Activated T-cell treated with anti-CD3 and anti-CD28 coated beads for 24 hours (primary cell): ENCODE measurements at places on chromosomes 6 and 20.

GRCh38 chr6:12029979-12030737 is 18.0 kb downstream of the HIVEP1 start:
- no peak for DNase-seq

DNA sequence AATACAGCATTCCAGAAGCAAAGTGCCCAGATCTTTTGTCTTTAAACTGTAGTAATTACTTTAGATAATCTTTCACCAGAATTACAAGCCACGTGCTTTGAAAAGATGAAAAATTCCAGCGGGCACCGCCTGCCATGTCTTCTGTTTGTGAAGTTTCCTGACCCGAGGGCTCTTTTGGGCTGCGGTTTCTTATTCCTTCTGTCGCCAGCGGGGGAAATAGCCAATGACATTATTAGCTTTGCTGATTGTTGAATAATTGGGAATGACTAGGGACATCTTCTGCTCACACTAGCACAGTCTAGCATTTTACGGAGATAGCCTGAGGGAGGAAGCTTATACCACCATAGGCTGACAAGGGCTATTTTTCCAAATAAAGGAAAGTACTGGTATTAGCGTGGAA is 124.7 kb downstream of the SAMD5 start:
- no peak for DNase-seq

- DNase-seq: no peak
Measured at GRCh38 chr6:168560126-168560525, 119.1 kb downstream of the SMOC2 start.

GRCh38 chr6:53151676-53152075 is 3.0 kb upstream of the GCM1 start:
- no peak for DNase-seq

DNA sequence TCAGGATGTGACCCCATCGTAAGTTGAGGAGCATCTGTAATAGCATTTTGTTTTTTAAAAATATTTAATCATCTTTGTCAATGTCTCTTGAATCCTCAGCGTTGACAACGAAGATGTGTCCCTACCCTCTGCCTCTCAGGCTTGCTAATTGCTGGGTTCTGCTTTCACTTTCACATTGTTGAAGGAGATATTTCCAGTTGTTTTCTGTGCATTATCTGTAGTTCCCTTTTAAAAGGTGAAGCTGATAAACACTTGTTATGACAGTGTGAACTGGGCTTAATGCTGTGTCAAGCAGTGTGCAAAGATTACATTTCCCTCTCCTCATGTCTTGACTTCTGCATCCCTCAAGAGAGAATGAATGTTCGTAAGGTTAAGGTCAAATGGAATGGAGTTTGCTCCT is 54.9 kb downstream of the CSE1L start:
- no peak for DNase-seq

DNA sequence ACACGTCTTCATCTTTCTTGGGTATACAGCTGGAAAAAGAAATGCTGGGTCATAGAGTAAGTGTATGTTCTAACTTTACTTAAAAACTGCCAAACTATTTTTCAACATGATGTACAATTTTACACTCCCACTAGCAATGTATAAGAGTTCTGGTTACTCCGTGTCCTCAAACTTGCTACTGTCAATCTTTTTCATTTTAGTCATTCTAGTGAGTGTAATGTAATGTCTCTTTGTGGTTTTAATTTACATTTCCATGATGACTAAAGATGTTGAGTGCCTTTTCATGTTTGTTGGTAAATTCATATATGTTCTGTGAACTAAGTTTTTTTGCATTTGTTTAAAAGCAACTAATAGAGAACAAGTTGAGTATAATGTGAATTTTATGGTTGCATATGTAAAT is 43.9 kb downstream of the ATG5 start:
- no peak for DNase-seq

GRCh38 chr6:96073555-96073954 is 57.8 kb downstream of the FUT9 start:
- DNase-seq: no peak

- DNase-seq: no peak
Measured at GRCh38 chr6:27924179-27924578, 12.0 kb upstream of the OR2B2 start.

GRCh38 chr6:40754461-40755045 is 167.4 kb upstream of the LRFN2 start:
- no peak for DNase-seq

GRCh38 chr6:90319044-90319443 is 22.4 kb upstream of the BACH2 start:
- DNase-seq: no peak
